ENCODE measurements at places on chromosomes 11 and 22.
A peak's percentile ranks its signal among the peaks of the same experiment; 100 is the strongest.

DNA sequence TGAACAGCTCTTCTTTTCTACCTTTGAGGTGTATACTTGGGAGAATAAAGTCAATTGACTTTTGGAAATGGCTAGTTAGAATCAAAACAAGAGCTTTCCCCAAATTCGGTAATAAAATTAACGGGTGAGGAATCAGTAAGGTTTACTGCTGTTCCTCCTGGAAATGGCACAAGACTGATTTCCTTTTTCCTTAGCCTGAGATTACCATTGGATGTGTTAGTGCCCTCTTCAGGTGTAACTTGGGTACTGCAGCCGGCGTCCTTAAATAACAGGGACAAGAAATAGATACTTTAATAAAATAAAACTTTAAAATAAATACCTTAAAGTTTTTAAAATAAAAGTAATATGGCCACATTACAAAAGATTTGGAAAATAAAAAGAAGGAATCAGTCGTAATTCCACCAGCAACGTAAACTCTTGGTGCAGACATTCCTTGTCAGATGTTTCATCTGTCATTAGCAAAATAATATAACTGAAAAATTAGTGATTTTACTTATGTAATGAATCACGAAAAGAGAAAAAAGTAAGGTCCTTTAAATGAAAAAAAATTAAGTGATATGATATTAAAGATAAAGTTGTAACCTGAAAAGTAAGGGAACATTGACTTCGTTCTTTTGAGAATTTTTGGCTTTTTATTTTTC lies 29.7 kb downstream of the ZFTA start:
- peak; percentile 86 for DNase-seq

DNA sequence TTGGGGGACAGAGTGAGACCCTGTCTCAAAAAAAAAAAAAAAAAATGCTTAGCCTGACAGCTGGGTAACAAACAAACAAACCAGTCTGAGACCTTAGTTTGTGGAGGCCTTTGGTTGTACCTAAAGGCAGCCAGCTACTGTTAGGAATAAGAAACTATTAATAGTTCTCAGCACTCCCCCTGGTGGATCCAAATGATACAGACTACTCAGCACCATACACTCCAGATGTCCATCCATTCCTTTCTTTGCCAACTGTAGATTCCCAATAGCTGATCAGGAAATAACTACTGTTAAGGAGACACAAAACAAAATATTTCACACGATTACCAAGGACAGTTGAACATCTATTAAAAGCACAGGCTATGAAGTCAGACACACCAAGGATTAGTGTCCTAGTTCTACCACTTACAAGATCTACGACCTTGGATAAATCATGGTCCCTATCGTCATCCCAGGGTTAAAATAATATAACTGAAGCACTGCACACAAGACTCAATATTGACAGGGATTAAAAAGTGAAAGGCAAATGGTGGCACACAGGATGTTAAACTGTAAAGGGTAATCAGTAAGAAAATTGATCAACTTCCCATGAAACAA lies 17.2 kb downstream of the CLDN25 start:
- DNase-seq = no peak

GRCh38 chr22:28108851-28109250 lies 189.8 kb upstream of the PITPNB start:
- no peak for DNase-seq

GRCh38 chr11:87020336-87020735 lies 17.4 kb upstream of the TMEM135 start:
- DNase-seq = no peak

- DNase-seq = no peak
Observed at GRCh38 chr11:20467487-20468185, 80.1 kb downstream of the PRMT3 start.

GRCh38 chr11:117816151-117816741 lies 8.3 kb downstream of the FXYD2 start:
- DNase-seq = no peak

- no peak for DNase-seq
Observed at GRCh38 chr11:77140231-77140851, 12.3 kb downstream of the MYO7A start.

DNA sequence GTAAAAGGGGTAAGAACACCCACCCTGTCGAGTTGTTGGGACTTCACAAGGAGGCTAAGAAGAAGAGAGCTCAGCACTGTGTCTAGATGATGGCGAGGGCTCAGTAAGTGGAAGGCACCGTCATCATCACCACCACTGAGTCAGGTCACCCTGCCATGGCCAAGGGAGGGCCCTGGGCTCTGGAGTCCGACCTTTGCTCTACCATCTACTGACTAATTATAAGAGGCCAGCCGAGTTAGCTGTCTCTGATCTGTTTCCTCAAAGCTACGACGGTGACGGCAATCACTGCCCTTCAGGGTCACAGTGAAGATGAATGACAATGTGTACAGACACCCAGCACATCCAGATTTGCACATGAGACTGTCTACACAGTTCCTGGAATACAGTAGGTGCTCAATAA lies 29.3 kb downstream of the KIAA0930 start:
- DNase-seq = peak; percentile 28

DNA sequence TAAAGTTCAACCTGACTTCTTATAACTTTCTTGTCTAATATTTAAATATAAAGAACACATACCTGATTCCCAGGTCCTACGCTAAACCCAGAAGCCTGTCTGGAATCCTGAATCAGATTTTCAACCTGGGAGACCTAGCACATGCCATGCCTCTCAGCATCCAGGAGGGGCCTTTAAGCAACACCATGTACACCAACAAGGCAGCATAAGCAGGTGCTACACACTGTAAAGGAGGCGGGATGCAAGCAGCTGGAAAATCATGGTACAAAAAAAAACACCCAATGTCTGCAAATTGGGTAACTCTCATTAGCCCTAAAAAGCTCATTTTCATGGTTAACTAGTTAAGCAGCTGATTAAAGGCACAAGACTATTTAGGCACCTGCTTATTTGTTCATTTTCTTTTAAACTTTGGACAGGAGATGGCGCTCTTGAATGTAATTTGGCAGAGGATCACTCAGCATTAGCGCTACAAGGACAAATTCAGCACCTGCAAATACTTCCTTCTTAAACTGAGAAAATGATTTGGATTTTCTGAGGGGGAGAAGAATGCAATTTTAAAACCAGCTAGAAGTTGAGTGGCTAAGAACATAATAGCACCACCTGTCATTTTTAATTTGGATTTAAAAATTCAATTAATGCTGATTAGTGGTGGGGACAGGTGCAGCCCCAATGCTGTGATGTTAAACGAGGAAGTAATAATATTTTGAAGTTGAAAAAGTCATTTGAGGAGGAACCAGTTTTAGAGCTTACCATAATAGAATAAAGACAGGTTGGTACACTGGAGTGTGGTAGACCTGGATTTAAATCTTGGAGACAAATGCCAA lies 104.0 kb downstream of the FAR1 start:
- no peak for DNase-seq

DNA sequence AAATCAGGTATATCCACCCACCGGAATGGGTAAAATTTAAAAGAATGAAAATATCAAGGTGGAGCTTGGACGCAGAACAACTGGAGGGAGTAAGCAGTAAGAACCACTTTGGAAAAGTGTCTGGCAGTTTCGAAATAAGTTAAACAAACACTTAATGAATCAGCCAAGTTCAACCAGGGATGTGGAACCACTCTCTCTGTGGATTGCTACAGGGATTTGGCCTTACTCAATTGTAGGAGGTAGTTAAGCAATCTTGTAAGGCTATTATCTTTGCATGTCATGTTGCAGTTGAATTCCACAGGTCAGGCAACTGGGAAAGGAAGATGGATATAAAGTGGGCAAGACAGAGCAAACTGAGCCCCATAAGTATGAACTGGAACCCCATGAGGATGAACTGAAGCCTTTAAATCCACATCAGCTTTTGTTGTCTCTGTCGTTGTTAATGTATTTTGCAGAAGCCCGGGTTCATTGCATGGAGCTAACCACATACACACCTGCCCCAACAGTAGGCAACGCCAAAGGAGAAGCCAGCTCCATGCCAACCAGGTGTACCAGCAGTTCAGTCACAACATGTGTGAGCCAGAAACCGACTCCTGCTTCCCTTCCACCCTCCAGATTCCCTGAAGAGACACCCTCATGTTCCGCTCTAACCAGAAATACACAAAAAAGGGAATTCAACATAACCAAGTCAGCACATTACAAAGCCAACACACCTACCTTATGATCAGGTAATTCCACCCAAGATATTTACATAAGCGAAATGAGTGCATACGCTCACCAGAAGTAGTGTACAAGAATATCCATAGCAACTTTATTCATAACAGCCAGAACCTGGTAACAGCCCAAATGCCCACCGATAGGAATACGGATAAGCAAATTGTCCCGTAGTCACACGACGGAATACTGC lies 8.0 kb upstream of the SLC43A3 start:
- DNase-seq = no peak

- no peak for DNase-seq
Observed at GRCh38 chr11:65355013-65355775, 643 bp downstream of the TIGD3 start.

DNA sequence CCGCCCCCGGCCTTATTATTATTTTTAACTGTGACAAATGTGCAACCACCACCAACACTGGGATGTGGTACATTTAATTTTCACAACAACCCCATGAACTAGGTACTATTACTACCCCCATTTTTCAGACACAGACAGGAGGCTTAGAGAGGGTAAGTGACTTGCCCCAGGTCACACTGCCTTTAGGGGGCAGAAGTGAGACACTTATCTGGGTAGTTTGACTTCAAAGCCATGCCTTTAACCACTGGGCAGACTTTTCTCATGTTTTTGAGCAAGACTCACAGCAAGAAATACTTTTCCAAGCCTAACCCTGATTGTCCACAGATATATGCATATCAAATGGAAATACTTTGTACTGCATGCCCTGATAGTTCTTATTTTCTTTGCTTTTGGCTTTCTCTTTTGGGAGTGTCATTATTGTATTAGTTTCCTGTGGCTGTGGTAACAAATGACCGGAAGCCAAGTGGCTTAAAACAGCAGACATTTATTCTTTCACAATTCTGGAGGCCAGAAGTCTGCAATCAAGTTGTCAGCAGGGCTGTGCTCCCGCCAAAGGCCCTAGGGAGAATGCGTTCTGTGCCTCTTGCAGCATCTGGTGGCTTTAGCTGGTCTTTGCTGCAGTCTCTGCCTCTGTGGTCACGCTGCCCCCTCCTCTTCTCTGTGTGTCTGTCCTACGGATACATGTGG lies 110.8 kb downstream of the GRIK4 start:
- no peak for DNase-seq

GRCh38 chr11:11500744-11501487 lies 120.9 kb downstream of the GALNT18 start:
- no peak for DNase-seq
